WTC11 (cell line): ENCODE measurements at places on chromosomes 7 and 10. TPM values are rescaled to one million over a fixed set of nuclear protein-coding genes. Genes with fewer than 3 reads are reported as not detected.

PLCE1 gene
- 0.11 to 0.14 TPM (median 0.11 TPM) in 3 replicates for total RNA-seq

SEMA3E gene
- 0.76 to 2.5 TPM (median 1.5 TPM) in 3 replicates for total RNA-seq

FBXL13 gene
- total RNA-seq, result 1.4 to 2.2 TPM (median 1.7 TPM) in 3 replicates

CYP26C1 gene
- 0.07 to 0.11 TPM (median 0.11 TPM) in 3 replicates for total RNA-seq

ALOX5 gene
- total RNA-seq, result 3.4 to 4.9 TPM (median 4.4 TPM) in 3 replicates

IL6 gene
- 0.27 to 0.71 TPM (median 0.52 TPM) in 3 replicates for total RNA-seq

IMMP2L gene
- total RNA-seq, result 13.6 to 15.9 TPM (median 13.8 TPM) in 3 replicates

TMEM273 gene
- total RNA-seq, result 0.09 to 0.39 TPM (median 0.27 TPM) in 3 replicates

NUTM2D gene
- 1.0 to 1.6 TPM (median 1.2 TPM) in 3 replicates for total RNA-seq

INMT gene
- total RNA-seq, result 3.5 to 5.6 TPM (median 4.4 TPM) in 3 replicates

DNA sequence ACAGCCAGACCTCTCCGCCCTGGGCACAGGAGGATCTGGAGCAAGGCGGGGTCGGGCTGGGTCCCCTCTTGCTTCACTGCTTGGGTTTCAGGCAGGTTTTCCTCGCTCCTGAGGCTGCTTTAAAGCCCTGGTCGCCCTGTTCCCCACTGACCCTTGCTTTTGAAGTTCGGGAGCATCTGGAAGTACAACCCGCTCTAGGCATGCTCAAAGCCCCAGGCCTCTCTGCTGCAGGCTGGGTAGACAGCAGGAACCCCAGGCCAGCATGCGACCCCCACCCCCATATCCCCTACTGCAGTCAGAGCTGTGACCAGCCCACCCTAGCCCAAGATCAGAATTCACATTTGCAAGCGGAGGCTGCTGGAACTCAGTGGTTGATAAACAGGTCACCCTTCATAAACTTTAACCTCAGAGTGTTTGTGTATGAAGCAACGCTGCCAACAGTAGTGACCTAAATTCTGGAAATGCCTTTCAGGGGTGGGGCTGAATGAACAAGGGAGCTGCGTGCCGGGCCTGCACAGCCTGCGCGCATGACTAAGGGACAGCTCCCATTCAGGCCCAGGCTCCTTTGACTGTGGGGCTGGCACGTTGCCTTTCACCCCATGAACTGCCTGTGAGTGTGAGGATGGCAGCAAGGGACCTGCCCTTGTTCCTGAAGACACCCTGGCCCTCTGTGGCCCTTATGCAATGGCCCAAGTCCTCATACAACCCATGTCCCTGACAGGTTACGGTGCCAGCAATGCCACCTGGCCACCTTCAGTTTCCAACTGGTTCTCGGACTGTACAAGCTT is 52.5 kb downstream of the PROSER2 start:
- DNase-seq, result no peak
- 0 out of 2 replicates have a peak overlapping the region, but pooled peaks have one; percentile 86 for H3K27ac ChIP-seq
- H3K4me1 ChIP-seq, result peaks cover 43% of the 10 kb centered on the region
- H3K36me3 ChIP-seq, result no peaks in the 10 kb centered on the region

GRCh38 chr7:141737118-141737835 is 881 bp upstream of the SSBP1 start:
- no peaks in the 10 kb centered on the region for H3K27me3 ChIP-seq
- H3K27ac ChIP-seq, result peak overlapping the region; percentile 98
- peaks cover 28% of the 10 kb centered on the region for H3K36me3 ChIP-seq
- no peak for DNase-seq

DNA sequence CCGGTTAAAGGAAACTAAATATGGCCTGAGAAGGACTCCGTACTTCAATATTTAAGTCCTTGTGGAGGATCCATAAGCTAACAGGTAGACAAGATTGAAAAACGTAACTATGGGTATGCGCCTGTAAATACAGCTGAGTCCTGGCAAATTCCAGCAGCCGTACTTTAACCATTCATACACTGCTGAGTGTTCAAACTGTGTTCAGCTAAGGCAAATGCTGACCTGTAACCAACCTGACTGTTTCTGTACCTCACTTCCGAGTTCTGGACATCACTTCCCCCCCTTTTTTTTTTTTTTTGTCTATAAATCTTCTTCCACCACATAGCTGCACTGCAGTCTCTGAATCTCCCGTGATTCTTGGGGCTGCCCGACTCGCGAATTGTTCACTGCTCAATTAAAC is 69.1 kb downstream of the SRPK2 start:
- no peaks in the 10 kb centered on the region for H3K27me3 ChIP-seq
- no peak for DNase-seq
- H3K4me3 ChIP-seq, result no peak overlapping the region
- no peak overlapping the region for H3K27ac ChIP-seq
- no peaks in the 10 kb centered on the region for H3K36me3 ChIP-seq
- peaks cover 15% of the 10 kb centered on the region for H3K4me1 ChIP-seq

- DNase-seq, result no peak
- H3K36me3 ChIP-seq, result no peaks in the 10 kb centered on the region
- H3K4me3 ChIP-seq, result no peak overlapping the region
- no peak overlapping the region for H3K27ac ChIP-seq
Observed at GRCh38 chr10:126181626-126182025, 206.7 kb downstream of the ADAM12 start.

- peak; percentile 72 for DNase-seq
- peaks cover 68% of the 10 kb centered on the region for H3K4me1 ChIP-seq
- H3K36me3 ChIP-seq, result no peaks in the 10 kb centered on the region
- H3K27me3 ChIP-seq, result no peaks in the 10 kb centered on the region
Observed at GRCh38 chr10:124066781-124067714, 26.4 kb downstream of the CHST15 start.

DNA sequence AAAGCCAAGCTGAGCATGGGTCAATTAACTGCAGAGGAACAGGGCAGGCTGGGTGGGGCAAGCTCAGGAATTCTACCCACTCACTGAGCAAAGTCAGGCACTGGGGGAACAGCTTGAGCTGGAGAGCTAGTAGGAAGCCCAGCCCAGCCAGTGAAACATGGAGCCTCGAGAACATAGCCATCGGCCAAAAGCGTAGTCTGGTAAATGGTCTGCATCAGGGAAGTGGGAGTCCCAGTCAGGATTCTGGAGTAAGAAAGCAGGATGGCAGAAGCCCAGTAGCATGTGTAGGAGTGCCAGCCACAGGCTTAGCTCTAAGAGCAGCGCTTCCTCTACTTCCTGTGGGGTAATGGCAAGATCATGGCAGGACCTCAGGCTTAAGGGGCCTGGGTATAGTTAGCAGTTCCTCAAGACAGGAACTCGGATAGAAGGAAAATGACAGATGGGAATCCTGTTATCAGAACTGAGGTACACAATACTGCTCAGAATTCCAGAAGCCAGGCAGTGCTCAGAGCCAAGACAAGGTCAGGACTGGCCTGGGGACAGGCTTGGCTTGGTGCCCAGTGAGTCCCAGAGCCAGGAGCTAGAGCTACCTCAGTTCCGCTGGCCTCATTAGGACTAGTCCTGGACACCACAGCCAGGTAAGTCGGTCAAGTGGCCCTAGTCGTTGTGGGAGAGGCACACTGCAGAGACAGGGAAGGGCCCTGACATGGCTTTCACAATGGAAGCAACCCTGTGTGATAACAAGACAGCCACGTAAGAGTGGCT is 65.4 kb upstream of the MXI1 start:
- H3K4me1 ChIP-seq, result 0 out of 2 replicates have a peak, but pooled peaks cover 3% of the 10 kb centered on the region
- H3K27ac ChIP-seq, result no peak overlapping the region
- H3K27me3 ChIP-seq, result peaks cover 19% of the 10 kb centered on the region
- H3K36me3 ChIP-seq, result no peaks in the 10 kb centered on the region
- H3K4me3 ChIP-seq, result no peak overlapping the region

GRCh38 chr10:22713853-22714478 is 412 bp downstream of the PIP4K2A start:
- peaks cover 9% of the 10 kb centered on the region for H3K27me3 ChIP-seq
- peaks cover 32% of the 10 kb centered on the region for H3K4me1 ChIP-seq
- no peak overlapping the region for H3K27ac ChIP-seq
- peak; percentile 18 for DNase-seq
- no peaks in the 10 kb centered on the region for H3K36me3 ChIP-seq

- H3K4me1 ChIP-seq, result peaks cover 25% of the 10 kb centered on the region
- H3K27ac ChIP-seq, result no peak overlapping the region; the same call in 1 of the 2 replicates
- peaks cover 2% of the 10 kb centered on the region for H3K36me3 ChIP-seq
- no peak for DNase-seq
- H3K4me3 ChIP-seq, result no peak overlapping the region
Observed at GRCh38 chr10:129580010-129580409, 113.0 kb downstream of the MGMT start.

DNA sequence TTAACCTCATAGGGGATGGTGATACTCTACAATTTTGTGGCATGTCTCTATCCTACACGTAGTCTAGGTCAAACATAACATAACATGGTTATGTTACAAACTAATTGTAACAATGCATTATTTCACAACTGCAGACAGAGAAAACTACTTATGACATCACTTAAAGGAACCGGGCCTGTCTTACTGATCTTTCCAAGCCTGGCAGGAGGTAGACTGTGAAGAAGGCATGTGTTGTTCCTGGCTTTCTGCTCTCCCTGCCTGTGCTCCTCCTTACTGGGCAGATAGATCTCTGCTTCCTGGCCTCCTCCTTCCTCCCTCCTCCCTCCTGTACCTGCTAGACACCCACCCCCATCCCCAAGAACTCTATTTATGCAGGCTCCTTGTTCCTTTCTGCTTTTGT is 5.4 kb downstream of the CACNB2 start:
- no peak overlapping the region for H3K27ac ChIP-seq
- peaks cover 18% of the 10 kb centered on the region for H3K4me1 ChIP-seq
- H3K27me3 ChIP-seq, result peaks cover 10% of the 10 kb centered on the region
- DNase-seq, result no peak

- no peak for DNase-seq
- peaks cover 11% of the 10 kb centered on the region for H3K4me1 ChIP-seq
- no peak overlapping the region for H3K27ac ChIP-seq
- H3K4me3 ChIP-seq, result no peak overlapping the region
Observed at GRCh38 chr7:7157177-7157886, 25.0 kb upstream of the C1GALT1 start.

DNA sequence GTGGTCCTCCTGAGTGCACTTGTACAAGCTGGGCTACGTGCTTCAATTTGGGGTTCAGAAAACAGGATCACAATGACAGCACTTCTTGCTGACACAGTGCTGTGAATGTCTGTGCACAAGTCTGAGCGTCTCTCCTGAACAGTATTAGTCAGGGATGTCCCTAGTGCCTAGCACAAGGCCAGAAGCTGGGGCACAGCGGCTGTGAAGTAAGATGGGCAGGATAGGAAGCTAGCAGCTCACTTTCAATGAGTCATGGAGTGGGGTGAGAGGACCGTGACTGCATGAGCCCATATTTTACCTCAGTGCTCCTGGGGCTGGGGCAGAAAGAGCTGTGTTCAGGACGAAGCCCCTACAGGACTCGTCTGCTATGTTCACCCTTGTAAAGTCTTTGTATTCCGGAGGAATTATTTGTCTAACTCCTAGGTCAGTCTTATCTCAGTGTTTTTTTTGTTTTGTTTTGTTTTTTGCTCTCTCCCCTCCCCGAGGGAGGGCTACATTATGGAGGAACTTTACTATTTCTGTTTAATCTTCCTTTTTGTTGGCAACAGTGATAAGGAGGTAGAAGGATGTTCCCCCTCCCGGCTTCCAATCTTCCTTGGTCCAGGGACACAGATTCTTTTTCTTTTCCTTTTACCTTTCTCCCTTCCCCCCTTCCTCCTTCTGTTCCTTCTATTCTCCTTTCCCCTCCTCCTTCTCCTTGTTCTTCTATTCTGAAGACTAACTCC is 2.8 kb upstream of the LRMDA start:
- H3K36me3 ChIP-seq, result no peaks in the 10 kb centered on the region
- H3K27ac ChIP-seq, result no peak overlapping the region
- no peak overlapping the region for H3K4me3 ChIP-seq
- peaks cover 92% of the 10 kb centered on the region for H3K27me3 ChIP-seq

GRCh38 chr10:21614000-21614399 is 80.0 kb downstream of the MLLT10 start:
- peaks cover 9% of the 10 kb centered on the region for H3K36me3 ChIP-seq
- H3K27me3 ChIP-seq, result no peaks in the 10 kb centered on the region
- H3K27ac ChIP-seq, result no peak overlapping the region
- H3K4me1 ChIP-seq, result peaks cover 12% of the 10 kb centered on the region
- no peak for DNase-seq

- peaks cover 5% of the 10 kb centered on the region for H3K4me1 ChIP-seq
- DNase-seq, result peak; percentile 8
- no peaks in the 10 kb centered on the region for H3K27me3 ChIP-seq
- no peak overlapping the region for H3K4me3 ChIP-seq
- H3K27ac ChIP-seq, result no peak overlapping the region
- no peaks in the 10 kb centered on the region for H3K36me3 ChIP-seq
Observed at GRCh38 chr10:43211431-43212042, 55.3 kb downstream of the RASGEF1A start.

- H3K27ac ChIP-seq, result no peak overlapping the region
- DNase-seq, result no peak
- peaks cover 2% of the 10 kb centered on the region; the same call in 1 of the 2 replicates for H3K36me3 ChIP-seq
- H3K27me3 ChIP-seq, result no peaks in the 10 kb centered on the region
- no peaks in the 10 kb centered on the region for H3K4me1 ChIP-seq
Observed at GRCh38 chr10:95860166-95860940, 47.4 kb upstream of the CC2D2B start.

GRCh38 chr10:14010101-14010558 is 320.6 kb downstream of the FRMD4A start:
- no peaks in the 10 kb centered on the region for H3K36me3 ChIP-seq
- no peak for DNase-seq
- H3K4me3 ChIP-seq, result no peak overlapping the region
- H3K4me1 ChIP-seq, result peaks cover 49% of the 10 kb centered on the region
- peak overlapping the region; percentile 68 for H3K27ac ChIP-seq

GRCh38 chr10:127866276-127867013 is 26.3 kb downstream of the CLRN3 start:
- no peak overlapping the region for H3K4me3 ChIP-seq
- H3K27me3 ChIP-seq, result peaks cover 4% of the 10 kb centered on the region
- H3K27ac ChIP-seq, result no peak overlapping the region
- no peak for DNase-seq
- peaks cover 41% of the 10 kb centered on the region for H3K36me3 ChIP-seq

- no peaks in the 10 kb centered on the region for H3K36me3 ChIP-seq
- no peak for DNase-seq
- no peak overlapping the region for H3K27ac ChIP-seq
Observed at GRCh38 chr10:12742771-12743170, 258.7 kb downstream of the CCDC3 start.
